IgD-negative memory B cell (primary cell): ENCODE measurements at places on chromosomes 2 and 18. TPM values are rescaled to one million over a fixed set of nuclear protein-coding genes. Genes with fewer than 3 reads are reported as not detected.

CCDC68 gene
- not detected for polyA plus RNA-seq

UNC80 gene
- not detected for polyA plus RNA-seq

MARCHF4 gene
- not detected for polyA plus RNA-seq

FAHD2B gene
- polyA plus RNA-seq, result 13.6 TPM

MAPK4 gene
- not detected for polyA plus RNA-seq

PFN4 gene
- polyA plus RNA-seq, result not detected

SMAD2 gene
- polyA plus RNA-seq, result 57.9 TPM

ERBB4 gene
- polyA plus RNA-seq, result not detected

TLX2 gene
- not detected for polyA plus RNA-seq

SLC30A3 gene
- polyA plus RNA-seq, result not detected

PAIP2B gene
- 3.1 TPM for polyA plus RNA-seq

MAB21L4 gene
- not detected for polyA plus RNA-seq

ZSWIM2 gene
- polyA plus RNA-seq, result not detected

TP53I3 gene
- polyA plus RNA-seq, result 4.1 TPM

ALPP gene
- not detected for polyA plus RNA-seq

SERPINB4 gene
- not detected for polyA plus RNA-seq

DES gene
- not detected for polyA plus RNA-seq

TEX44 gene
- not detected for polyA plus RNA-seq

KIF5C gene
- polyA plus RNA-seq, result 2.0 TPM

LHCGR gene
- not detected for polyA plus RNA-seq

COPS8 gene
- polyA plus RNA-seq, result 51.1 TPM
